Left colon (tissue), 2 donors: ENCODE measurements at places on chromosomes 5 and 9.

GRCh38 chr5:167837127-167837526, 454.3 kb upstream of the WWC1 start:
- DNase-seq = no peak

- no peak for DNase-seq
Observed at GRCh38 chr9:83584995-83585394, 37.9 kb upstream of the IDNK start.

DNA sequence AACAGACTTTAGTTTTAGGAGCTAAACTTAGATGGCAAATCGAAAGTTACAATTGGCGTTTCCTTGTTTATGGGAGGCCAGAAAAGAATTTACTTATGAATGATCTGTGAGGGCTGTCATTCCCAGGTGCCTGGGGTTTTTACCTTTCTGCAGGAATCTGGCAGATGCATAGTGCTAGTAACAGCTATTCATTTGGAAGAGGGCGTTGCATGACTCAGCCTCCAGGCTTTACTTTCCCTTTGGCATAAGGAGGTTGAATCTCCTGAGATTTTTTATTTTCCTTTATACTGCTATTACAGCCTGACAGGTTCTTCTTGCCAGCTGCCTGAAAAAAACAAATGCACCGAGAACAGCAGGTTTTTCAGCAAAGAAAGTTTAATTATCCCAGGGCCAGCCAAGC, 30.0 kb downstream of the CARD6 start:
- no peak for DNase-seq

DNA sequence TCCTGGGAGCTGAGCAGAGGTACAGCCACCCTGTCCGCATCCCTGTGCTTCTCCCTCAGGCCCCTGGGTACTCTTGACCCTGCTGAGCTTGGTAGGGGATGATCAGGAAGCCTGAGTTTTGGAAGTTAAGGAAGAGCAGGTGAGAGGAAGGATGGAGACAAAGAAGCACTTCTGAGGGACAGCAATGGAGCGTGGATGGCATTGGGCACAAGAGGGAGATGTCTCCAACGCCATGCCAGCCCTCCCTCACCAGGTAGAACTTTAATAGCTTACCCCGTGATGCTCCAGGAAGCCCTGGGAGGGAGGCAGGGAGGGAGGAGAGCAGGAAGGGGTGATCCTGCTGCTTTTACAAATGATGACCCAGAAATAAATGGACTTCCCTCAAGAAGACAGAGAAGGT, 29.9 kb upstream of the SMU1 start:
- DNase-seq = no peak

GRCh38 chr5:112647428-112647827, 90.3 kb upstream of the APC start:
- DNase-seq = no peak

DNA sequence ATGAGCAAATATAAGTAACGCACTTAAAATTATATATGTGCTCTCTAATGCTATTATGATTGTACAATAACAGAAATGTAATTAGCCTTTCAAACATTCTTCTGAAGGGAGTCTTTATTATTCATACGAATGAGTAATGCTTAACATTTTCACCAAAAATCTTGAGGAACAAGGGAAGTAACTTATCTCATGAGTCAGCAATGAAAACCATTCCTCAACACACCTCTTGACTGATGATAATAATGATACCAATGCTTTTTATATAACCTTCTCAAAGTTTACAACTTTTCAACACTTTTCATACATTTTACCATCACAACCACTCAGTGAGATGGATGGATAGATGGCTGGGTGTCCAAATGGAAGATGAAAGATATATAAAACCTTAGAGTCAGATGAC, 369.3 kb downstream of the BNC2 start:
- no peak for DNase-seq

GRCh38 chr9:3863111-3863528, 337.3 kb upstream of the RFX3 start:
- no peak for DNase-seq

GRCh38 chr9:108474356-108474755, 381.4 kb downstream of the ACTL7B start:
- DNase-seq = no peak

GRCh38 chr5:60978968-60979367, 34.0 kb downstream of the NDUFAF2 start:
- no peak for DNase-seq

DNA sequence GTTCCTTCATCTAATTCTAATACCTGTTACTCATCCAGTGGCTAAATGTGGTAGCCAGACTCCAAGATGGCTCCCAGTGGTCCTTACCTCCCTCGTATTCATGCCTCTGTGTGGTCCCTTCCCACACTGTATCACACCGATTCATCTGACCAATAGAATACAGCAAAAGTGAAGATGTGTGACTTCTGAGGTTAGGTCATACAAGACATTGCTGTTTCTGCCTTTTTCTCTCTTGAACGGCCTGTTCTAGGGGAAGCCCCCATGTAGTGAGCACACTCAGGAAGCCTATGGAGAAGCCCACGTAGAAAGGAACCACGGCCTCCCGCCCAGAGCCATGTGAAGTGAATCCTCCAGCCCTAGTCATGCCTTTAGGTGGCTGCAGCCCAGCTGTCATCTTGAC, 9.4 kb upstream of the C5 start:
- DNase-seq = no peak

DNA sequence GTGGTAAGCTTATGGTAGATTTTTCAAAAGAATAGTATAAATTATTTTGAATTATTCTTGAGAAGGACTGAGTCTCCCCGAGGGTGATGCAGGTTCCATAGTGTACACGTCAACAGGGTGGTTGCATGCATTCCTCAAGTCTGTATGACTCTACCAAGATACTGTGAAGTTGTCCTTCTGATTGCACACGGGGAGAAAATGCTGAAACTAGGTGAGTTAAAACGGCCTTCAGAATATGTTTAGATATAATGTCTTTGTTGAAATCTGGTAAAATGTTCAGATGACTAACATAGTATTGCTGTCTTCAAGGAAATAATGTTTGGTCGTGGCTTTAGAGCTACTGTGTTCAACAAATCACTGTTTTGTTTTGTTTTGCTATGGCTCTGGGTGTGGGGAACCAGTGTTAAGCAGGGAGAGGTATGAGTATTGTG, 22.4 kb upstream of the TNFAIP8 start:
- no peak for DNase-seq

DNA sequence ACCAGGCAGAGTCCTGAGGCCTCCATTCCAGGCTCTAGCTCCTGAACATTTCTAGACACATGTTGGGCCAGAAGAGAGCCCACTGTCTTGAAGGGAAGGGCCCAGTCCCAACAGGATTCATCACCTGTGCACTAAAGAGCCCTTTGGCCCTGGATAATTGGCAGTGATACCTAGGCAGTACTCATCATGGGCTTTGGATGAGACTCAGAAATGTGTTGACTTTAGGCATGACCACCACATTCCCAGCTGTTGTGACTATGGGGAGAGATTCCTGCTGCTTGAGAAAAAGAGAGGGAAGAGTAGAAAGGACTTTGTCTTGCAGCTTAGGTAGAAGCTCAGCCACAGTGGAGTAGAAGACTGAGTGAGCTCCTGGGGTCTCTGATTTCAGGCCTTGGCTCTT, 138.4 kb upstream of the DAPK1 start:
- no peak for DNase-seq

GRCh38 chr5:73378070-73378469, 70.5 kb downstream of the FOXD1 start:
- DNase-seq = no peak

GRCh38 chr5:24439465-24439864, 205.3 kb downstream of the CDH10 start:
- DNase-seq = no peak

DNA sequence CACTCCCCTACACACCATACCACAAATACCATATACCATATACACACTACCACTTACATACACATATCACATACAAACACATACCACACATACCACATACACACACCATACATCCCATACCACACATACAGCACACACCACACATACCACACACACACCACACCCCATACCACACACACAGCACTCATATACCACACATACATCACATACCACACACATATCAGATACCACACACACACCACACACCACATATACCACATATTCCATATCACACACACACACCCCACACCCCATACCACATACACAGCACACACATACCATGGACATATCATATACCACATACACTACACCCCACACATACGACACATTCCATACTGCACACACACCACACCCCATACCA, 276.6 kb downstream of the GADD45G start:
- no peak for DNase-seq

DNA sequence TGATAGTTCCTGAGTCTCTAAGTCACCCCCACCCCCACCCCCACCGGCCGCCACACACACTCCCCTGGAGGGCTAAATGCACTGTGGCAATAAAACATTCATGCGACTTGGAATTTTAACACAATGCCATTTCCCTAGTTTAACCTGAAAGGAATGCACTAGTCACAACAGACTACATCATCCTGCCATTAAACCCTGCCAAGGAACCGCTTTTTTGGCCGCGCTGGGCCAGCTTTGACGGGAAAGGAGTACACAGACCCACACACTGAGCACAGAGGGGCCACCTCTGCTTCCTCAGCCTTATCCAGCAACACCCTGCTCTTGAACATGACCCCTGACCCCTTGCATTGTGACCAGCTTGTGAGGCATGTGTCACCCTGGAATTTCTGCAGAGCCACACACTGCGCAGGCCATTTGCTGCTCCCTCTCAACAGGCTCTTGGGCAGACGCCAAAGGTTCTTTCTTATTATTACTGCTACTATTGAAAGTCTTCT, 165.3 kb downstream of the BNC2 start:
- DNase-seq = peak; percentile 35

DNA sequence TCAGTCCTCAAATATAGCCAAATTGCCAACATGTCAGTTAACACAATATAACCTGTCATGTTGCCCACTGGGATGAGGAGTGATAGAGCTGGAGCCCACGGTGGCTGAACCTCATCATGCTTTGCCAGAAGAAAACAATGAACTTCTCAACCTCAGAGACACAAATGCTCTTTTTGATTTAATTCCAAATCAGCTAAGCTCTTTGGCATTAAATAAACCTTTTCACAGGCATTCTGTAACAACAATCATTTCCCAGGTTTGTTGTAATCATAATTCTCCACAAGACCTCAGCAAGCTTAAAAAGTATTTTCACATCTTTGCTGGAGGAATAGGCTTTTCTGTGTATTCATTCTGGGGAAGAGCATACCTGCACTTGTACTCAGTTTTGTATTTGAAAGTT, 830.9 kb downstream of the MAT2B start:
- no peak for DNase-seq

DNA sequence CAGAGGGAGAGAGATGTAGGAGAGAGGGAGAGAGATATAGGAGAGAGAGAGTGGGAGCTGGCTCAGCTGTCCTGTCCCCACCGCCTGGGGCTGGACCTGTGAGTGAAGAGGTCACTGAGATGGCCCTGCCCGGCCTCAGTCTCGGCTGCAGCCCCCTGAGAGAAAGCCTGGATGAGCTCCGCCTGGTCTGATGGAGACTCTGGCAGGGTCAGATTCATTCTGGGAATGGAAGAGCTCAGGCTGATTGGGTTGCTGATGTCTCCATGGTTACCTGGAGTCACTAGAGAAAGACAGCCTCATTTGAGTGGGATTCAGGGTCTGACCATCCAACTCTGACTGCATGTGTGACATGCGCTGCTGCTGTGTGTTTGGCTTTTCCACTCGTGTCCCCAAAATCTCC, 27.1 kb upstream of the SEMA4D start:
- DNase-seq = no peak

GRCh38 chr5:90707698-90708097, 149.1 kb downstream of the ADGRV1 start:
- no peak for DNase-seq

- DNase-seq = no peak
Observed at GRCh38 chr5:117160391-117160790, 585.8 kb upstream of the SEMA6A start.

- no peak for DNase-seq
Observed at GRCh38 chr5:122492675-122493074, 180.6 kb downstream of the SNCAIP start.

DNA sequence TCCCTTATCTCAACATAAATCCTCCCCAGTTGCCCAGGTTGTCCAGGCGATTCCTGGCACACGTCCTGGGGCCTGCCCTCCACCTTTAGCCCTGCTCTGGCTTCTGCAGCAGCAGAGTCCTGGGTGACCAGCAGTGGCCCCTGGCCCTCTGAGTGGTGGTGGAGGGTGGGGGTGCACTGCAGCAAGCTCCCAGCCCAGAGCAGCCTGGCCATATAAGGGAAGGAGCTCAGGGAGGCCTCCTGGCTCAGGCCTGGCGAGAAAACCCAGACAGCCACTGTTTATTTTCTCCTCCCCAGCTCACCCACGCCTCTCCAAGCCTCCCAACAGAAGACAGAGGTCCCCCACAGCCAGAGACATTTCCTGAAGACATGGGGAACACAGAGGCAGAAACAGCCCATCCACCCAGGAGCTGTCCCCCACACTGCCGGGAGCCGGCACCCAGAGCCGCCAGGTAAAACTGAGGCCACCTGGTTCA, 44.7 kb upstream of the IL17B start:
- no peak for DNase-seq

- DNase-seq = no peak
Observed at GRCh38 chr5:107486489-107486888, 184.2 kb downstream of the EFNA5 start.

GRCh38 chr5:91706785-91707520, 323.8 kb upstream of the ARRDC3 start:
- DNase-seq = no peak

DNA sequence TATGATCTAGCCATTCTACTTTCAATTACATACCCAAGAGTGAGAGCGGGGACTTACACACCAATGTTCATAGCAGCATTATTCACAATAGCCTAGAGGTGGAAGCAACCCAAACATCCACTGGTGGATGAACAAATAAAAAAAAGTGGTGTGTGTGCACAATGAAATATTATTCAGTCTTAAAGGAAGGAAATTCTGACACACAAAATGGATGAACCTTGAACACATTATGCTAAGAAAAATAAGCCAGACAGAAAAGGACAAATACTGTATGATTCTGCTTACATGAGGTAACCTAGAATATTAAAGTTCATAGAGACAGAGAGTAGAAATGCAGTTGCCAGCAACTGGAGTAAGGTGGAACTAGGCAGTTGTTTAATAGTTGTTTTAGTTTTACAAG, 22.1 kb downstream of the ETF1 start:
- no peak for DNase-seq

GRCh38 chr5:161385027-161385426, 161.5 kb downstream of the GABRB2 start:
- no peak for DNase-seq

GRCh38 chr9:120324996-120325642, 254.8 kb downstream of the CDK5RAP2 start:
- DNase-seq = no peak

GRCh38 chr5:68116868-68117411, 98.6 kb upstream of the PIK3R1 start:
- DNase-seq = no peak
